T1000 (cell line): ENCODE measurements at places on chromosomes 6 and 20.

DNA sequence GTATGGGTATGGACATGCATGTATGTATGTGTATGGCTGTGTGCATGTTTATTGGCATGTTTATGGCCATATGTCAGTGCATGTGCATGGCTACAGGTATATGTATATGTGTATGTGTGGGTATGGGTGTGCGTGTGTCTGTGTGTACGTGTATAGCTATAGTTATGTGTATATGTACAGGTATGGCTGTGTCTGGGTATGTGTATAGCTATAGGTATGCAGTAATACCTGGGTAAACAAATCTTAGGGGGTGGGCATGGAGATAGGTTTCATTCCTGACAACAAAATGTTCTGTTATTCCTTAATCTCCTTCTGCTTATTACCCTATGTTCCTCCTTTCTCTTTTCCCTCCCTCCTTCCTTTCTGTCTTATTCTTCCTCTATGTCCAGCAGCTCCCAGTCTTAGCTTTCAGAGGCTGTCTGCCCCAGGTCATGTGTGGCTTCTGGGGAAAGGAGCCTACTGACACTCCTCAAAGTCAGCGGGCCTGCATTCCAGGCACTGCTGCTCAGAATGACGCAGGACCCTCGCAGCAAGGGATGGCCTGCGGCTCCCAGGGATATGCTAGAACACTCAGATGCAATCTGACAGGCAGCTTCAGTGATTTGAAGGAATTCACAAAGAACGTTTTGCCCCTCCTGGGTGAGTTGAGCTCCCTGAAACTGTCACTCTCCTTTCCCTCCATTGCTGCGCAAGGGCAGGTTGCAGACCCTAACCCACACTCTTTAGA lies 139.3 kb upstream of the PHACTR1 start:
- DNase-seq: no peak

DNA sequence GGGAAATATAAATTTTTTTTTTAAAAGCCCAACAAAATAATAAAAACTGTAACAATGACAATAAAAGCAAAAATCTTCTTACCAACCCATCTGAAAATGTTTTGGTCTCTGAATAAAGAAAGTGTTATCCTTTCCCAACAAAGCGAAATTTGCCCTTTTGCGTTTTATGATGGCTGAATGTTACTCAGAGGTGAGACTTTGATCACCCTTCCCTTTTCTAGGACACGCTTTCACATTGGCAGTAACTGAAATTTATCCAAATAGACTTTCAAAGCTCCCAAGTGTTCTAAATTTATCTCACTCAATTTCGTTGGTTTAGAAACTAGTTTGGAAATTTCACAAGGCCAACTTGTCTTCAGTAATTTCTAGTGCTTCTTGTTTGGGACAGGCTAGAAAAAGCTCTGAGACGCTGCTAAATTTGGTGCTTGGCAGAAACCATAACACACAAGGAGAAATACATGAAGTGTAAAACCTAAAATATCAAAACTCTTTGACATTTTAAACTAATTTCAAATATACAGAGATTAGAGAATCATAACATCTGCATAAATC lies 354.5 kb upstream of the CITED2 start:
- no peak for DNase-seq

GRCh38 chr6:64547594-64548268 lies 912.1 kb downstream of the PHF3 start:
- no peak for DNase-seq

- no peak for DNase-seq
Measured at GRCh38 chr6:138063726-138064125, 43.5 kb downstream of the PERP start.

GRCh38 chr6:105227295-105227767 lies 47.5 kb upstream of the POPDC3 start:
- DNase-seq: no peak

DNA sequence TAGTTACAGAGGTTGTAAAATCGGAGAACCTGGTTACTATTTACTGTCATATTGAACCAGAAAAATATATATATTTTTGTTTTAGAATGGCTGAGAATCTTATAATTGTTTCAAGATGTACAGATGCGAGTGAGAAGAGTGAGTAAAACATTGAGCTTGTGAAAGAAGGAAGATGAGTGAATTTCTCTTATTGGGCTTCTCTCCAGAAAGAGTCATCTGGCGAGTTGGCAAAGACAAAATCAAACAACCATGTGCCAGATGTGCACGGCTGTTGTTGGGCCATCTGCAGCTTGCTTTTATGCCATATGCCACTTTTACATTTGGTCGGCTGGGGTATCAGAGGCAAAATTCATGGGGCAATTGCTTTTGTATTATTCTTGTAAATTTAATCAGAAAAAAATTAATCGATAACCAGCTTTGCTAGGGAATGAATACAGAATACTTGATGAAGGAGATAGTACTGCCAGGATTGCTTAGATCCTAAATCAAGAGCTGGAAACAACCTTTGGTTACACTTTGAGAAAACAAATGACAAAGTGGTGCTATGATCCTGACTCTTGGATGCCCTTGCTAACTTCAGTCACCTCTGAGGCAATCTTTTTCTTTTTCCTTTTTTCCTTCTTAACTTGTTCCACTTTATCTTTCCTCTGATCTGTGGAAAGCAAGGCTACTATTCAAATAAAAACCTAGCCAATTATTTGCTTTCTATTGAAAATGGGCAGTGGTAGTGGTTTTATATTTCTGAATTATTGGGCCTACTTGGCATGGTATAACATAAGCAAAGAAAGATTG lies 97.1 kb upstream of the GRIK2 start:
- DNase-seq: no peak

- no peak for DNase-seq
Measured at GRCh38 chr6:138986578-138986977, 1.5 kb downstream of the REPS1 start.

GRCh38 chr6:8337147-8337546 lies 98.2 kb downstream of the SLC35B3 start:
- DNase-seq: no peak

GRCh38 chr6:152356662-152357061 lies 280.5 kb downstream of the SYNE1 start:
- DNase-seq: no peak

- DNase-seq: no peak
Measured at GRCh38 chr6:77715588-77715987, 62.7 kb downstream of the MEI4 start.

DNA sequence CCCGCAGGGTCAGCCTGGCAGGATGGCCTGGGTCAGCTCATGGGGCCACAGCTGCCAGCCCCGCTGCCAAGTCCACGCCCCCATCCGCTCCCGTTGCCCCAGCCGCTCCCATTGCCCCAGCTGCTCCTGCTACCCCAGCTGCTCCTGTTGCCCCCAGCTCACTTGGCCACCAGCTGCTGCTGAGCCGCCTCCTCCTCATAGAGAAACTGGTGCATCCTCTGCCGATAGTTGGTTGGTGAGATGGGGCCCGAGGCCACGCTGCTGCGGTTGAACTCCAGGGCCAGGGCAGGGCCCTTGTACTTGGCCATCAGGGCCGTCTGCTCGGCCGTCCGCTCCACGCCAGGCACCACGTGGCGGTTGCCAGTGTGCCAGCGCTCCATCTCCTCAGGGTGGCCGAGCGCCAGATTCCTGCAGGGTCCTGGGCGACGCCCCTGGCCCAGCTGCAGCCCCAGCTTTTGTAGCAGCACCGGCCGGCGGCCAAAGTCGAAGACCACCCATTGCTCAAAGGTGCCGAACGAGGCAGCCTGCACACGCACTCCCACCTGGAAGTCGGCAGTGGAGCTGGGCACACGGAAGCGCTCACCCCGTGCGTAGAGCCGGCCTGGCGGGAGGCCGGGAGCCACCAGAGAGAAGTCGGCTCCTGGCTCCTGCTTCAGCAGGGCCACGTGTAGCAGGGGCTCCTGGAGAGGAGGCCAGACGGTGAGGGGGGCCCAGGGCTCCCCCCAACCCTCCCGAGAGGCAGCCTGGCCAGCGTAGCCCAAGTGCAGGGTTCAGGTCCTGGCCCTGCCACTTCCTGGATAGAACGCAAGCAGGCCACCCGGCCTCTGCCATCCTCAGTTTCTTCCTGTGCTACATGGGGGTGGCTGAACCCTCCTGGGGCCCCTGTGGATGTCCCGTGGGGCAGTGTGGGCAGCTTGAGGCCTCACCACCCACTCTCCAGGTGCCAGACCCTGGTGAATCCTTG lies 4.8 kb downstream of the HELZ2 start:
- no peak for DNase-seq

GRCh38 chr6:21274851-21275250 lies 318.7 kb upstream of the SOX4 start:
- DNase-seq: no peak

- no peak for DNase-seq
Measured at GRCh38 chr20:59564943-59565342, 39.4 kb upstream of the PHACTR3 start.

- DNase-seq: no peak
Measured at GRCh38 chr6:151721671-151722070, 85.8 kb upstream of the ESR1 start.

- DNase-seq: no peak
Measured at GRCh38 chr6:56032715-56033260, 157.4 kb upstream of the BMP5 start.

DNA sequence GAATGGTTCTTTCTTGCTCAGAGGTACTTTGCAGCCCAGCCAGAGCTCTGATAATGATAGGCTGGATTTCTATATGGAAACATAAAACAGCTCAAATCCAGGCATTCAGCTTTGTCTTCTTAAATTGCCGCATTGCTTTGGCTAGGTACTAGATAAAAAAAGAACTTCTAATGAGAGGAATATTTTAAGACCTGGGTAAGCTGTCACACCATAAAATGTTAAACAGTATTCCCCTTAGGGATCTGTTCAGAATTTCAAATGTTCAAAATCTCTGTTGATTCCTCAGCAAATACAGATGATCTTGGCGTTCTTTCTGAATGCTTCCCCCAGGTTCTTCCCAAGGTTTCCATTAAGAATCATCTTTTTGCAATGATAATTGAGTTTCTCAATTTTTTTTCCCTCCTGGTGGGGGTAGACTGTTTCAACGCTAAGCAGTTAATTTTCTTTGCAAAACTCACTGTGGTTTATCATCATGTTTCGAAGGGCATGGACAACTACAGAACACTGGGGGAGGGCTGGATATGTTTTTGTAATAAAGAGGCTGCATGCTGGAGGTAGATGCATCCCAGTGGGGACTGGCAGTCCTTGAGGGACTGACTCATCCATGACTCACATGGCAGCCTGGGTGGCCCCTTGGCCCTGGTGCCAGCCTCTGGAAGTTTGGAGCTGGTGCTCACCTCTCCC lies 31.0 kb downstream of the TIAM2 start:
- peak; percentile 87 for DNase-seq

DNA sequence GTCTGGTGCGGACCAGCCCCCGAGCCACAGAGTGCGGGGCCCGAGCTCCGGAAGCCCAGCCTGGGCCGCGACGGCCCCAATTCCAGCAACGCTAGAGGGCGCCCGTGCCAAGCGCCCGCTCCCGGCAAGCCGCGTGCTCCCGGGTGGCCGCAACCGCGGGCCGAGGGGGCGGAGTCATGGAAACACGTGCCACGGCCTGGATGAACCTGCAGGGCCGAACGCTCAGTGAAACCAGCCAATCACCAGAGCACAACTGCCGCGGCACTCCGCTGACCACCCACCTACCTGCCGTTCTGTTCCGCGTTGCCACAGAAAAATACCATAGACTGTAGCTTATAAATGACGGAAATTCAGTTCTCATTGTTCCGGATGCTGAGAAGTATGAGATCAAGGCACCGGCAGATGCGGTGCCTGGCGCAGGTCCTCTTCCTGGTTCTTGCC lies 85.7 kb upstream of the FOXC1 start:
- no peak for DNase-seq

- DNase-seq: no peak
Measured at GRCh38 chr6:18507018-18507415, 119.9 kb downstream of the RNF144B start.

DNA sequence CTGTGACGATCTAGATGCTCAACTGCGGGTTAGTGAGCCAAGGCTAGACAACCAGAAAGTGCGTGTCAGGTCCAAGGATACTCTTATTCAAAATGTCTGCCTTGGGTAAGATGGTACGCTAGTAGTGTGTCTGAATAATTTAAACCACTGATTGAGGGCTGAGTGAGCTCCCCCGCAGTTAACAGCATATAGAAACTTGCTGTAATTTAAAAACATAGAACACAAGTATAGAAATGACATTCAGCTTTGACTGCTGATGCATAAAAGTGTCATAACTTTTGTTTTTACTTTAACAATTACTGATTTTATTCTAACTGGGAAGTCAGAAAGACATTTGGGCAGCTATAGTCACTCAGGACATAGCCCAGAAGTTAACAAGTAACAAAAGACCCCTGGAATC lies 45.6 kb upstream of the SLC22A1 start:
- no peak for DNase-seq

DNA sequence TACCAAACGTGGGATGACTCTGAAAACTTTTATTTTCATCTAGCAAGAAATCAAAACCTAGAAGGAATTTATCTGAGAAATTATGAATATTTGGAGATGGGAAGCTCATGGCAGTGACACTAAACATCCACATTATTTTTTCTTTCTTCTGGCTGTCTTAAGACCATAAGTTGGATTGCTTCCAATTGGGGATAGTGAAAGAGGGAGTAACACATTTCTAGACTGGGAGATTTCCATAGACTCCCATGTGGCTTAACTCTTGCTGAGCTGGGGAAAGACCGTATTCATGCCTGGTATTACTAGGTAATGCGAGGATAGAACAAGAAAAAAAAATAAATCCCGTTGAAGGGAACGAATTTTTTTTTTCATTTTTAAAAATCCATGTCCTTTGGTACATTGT lies 120.0 kb downstream of the UTRN start:
- no peak for DNase-seq

DNA sequence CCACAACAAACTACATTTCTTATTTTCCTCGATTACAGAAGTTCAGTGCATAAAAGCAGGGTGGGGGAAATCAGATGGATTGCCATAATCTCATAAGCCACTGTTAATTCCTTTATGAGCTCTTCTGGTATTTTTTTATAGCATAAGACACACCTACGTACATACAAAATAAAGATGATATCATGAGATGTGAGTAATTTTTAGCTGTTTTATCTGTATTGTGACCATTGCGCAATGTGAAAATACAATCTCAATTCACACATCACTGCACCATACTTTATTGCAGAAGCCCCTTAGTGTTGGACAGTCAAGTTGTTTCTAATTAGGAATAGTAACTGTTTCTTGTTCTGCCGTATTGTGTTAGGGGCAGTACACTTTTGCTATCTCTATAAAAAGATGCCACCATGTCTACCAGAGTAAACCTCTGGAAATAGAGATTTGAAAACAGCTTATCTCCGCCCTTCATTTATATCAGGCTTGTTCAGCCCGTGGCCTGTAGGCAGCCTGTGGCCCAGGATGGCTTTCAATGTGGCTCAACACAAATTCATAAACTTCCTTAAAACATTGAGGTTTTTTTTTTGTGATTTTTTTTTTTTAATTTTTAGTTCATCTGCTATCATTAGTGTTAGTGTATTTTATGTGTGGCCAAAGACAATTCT lies 90.4 kb downstream of the FARS2 start:
- no peak for DNase-seq
